ENCODE measurements at places on chromosomes 11 and 22.

GRCh38 chr22:49363526-49364230 lies 464.0 kb downstream of the BRD1 start:
- DNase-seq, result no peak

GRCh38 chr22:30212363-30212995 lies 34.1 kb downstream of the LIF start:
- no peak for DNase-seq

DNA sequence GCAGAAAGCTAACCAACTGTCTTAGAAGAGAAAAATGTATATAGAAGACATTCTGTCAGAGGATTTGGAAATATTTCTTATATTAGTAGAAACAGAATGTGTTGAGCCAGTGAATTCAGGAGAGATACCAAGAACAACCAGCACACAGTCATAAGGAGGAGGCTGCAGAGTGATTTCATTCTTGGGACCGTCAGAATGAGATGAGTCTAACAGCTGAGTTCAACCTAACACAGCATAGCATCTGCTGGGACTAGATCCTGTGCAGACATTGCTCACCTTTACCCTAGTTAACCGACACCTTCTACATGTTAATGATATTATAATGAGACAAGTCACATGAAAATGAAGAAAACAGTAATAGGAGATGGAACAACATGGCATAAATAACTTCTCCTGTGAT lies 85.5 kb downstream of the XRRA1 start:
- no peak for DNase-seq

DNA sequence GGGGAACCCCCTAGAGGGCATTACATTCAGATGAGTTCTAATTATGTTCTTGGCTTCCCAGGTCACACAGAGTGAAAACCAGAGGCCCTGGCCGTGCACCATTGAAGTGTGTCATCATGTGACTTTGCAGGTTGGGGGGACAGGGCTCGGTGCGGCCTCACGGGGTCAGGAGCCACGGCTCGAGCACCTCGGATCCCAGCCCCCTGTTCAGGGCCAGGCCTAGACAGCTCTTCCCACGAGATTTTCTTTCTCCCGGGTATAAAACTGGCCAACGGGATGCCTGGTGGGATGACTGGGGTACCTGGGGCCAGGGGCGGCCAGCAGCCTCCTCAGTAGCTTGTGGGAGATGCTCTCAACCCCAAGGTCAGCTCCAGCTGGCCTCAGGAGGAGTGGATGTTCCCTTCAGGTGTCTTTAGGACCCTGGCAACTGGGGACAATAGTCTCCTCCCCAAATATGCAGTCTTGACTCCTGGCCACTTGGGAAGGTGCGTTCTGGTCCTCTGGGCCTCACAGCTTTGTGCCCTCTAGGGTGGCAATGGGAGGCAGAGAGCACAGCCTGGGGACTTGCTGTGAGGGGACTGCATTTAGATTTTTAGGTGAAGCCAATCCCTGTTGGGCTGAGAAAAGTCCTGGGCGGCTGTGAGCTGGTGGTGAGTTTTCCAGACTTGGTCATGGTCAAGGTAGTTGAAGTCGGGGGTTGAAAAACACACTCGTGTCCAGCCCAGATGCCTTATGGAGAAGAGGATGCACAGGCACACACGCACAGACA lies 95.6 kb downstream of the KCNQ1 start:
- no peak for DNase-seq

DNA sequence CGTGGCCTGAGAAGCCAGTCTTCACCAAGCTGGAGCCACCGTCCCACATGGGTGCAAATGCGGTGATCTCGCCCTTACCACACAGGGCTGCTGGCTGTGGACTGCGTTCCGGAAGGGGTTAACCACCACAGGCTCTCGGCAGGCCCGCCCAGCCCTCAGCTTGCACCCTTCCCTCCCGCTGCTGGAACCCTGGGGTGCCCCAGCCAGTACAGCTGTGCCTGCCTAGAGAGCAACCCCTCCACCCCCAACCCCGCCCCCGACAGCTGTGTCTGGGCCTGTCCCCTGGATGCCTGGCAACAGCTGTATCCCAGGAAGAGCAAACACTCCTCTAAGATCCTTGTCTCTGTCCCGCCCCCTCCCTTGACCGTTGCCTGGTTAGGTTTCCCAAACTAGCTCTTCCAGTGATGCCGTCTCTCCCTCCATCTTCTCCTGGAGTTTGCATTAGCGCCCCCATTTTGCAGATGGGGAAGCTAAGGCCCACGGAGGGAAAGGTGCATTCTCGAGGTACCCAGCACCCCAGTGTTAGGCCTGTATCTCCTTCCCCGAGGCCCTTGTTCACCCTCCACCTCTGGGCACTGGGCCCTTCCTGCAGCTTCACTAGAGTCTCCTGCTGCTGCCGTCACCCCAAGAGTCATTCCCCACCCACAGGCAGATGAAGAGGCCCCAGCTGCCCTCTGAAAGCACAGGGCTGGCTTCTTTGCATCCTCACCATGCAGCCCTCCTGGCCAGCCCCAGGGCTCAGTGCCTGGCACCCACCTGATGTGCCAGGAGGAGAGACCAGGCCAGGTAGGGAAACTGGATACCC lies 12.6 kb upstream of the COX8A start:
- peak; percentile 9 for DNase-seq

GRCh38 chr22:39995393-39996252 lies 869 bp downstream of the FAM83F start:
- DNase-seq, result no peak

- DNase-seq, result no peak
These were observed 90.7 kb downstream of the RTL6 start for GRCh38 chr22:44407171-44407986.

- DNase-seq, result no peak
These were observed 817 bp downstream of the ARL2 start for GRCh38 chr11:65014726-65015227.

DNA sequence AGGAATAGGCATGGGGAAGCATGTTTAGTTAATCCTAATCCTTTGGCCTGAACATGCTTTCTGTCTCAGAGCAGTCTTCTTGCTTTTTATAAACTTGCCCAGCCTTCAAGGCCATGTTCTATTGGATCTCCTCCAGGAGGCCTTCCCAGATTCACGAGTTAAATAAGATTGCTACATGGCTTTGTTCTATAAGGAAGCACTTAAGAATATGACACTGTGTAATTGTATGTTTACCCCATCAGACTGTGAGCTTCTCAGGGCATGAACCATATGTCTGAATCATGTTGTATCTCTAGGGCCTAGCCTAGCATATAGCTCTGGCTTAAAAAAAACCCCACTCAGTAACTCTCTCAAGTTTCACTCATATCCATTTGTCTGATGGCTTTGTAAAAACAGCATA lies 26.4 kb upstream of the UCP3 start:
- DNase-seq, result no peak

GRCh38 chr11:10646005-10646404 lies 47.5 kb downstream of the IRAG1 start:
- no peak for DNase-seq

DNA sequence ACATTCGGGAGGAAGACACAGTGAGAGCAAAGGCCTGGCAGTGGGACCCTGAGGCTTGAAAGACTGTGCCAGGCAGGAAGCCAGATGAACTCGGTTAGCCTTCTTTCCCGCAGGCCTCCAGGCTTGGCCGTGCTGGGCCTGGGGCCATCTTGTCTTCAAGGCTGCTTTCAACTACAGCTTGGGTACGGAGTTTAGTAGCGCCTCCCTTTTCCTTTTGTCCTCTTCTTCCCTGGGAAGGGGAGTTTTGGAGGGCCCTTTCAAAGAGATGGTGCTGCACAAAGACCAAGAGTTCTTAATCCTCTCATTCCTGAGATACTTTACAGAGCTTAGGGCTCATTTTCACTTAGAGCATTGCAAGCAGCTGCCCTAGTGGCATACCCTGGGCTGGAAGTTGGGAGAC lies 87.5 kb downstream of the TP53I11 start:
- no peak for DNase-seq

DNA sequence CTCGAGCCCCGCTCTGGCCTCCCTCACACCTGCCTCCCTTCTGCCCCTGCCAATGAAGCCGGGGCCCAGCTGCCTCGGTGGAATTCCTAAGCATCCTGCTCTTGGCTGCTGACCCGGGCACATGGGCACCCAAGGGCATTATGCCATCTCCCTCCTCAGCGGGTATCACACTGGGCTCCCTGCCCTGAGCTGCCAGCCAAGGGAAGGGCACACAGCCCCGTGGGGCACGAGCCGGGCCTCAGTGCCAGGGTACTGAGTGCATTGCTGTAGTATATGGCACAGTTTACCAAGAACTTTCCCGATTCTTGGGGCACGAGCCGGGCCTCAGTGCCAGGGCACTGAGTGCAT lies 43.8 kb upstream of the JAM3 start:
- DNase-seq, result no peak

DNA sequence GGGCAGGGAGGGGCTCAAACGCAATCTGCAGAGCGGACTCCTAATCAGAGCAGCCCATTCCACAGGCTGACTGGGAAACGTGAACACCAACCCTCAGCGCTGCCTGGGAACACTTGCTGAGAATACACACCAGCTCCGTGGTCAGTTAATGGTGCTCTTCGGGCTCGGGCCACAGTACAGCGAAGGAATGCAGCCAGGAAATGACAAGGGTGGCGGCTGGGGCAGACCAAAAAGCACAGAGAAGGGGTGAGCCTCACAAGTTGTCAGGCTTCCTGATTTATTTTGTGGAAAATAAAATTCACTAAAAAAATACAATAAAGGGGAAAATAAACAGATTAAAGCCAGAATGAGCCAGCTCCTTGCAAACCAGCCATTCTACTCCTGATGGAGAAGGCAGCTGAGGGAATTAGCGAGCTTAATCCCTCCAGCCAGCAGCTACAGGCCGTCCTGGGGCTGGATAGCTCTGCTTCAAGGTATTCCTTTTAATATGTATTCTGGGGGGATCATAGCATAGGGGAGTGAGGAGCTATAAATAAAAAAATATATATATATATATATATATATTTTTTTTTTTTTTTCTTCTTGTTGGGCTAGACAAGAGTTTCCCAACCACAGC lies 165.5 kb upstream of the NTM start:
- DNase-seq, result no peak

GRCh38 chr11:31361743-31362142 lies 7.8 kb downstream of the DCDC1 start:
- no peak for DNase-seq

DNA sequence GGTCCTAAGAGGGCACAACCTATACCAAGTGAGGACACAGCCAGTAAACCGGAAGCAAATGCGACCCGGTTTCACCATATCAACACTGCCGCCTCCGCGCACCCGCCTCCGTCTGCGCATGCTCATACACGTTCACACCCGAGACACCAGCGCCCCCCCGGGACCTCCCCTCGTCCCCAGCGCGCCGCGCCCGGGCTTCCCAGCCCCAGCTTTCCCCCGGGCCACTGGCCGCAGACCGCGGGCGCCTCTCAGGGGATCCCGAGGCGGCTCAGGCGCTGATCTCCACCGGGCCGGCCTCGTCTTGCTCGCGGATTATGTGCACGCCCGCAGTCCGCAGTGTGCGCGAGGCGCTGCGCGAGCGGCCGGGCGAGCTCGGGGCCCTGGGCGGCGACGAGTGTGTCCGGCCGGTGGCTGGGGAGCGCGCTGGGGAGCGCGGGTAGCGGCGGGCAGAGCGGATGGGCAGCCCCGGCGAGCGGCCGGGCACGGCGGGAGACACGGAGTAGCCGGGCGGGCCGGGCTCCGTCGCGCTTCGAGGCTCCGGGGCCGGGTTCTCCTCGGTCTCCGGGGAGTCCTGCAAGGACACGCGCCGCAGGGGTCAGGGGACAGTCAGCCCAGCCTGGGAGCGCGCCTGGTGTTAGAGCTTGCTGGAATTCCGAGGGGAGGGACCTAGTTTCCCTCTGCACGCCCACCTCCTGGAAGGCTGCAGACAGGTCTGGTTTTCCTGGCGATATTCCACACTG lies 2.0 kb downstream of the HEPN1 start:
- peak; percentile 30 for DNase-seq

- no peak for DNase-seq
These were observed 8.0 kb upstream of the FXYD2 start for GRCh38 chr11:117832511-117832910.

DNA sequence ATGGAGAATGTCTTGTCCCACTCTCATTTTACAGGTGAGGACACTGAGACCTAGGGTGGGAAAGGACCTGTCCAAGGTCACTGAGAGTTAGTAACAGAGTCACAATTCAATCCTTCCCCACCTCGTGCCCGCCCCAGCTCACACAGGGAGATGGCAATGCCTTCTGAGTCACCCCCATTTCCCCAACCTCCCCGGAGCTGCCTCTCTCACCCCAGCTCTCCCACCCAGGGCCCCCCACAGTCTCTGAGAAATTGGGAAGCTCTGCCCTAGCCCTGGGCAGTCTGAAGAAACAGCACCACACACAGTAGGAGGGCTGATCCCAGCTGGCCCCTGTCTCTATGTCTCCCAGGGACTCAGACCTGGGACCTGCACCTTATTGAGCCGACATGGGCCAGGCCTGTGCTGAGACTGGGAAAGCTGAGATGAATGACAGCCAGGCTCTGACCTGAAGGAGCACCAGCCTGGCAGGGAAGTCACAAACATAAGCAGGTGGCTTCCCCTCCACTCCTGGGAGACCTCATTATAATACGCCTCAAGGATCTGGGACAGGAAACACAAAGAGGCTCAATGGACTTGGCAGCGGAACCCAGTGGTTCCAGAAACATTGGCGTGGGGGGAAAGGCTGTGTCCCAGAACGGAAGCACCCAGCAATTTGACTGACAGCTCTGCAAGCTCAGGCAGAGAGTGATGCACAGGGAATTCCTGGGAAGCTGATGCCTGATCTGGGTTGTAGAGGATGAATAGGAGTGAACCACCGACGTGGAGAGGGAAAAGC lies 51.0 kb downstream of the CD6 start:
- DNase-seq, result no peak

GRCh38 chr11:42363701-42364100 lies 904.2 kb upstream of the LRRC4C start:
- DNase-seq, result no peak

DNA sequence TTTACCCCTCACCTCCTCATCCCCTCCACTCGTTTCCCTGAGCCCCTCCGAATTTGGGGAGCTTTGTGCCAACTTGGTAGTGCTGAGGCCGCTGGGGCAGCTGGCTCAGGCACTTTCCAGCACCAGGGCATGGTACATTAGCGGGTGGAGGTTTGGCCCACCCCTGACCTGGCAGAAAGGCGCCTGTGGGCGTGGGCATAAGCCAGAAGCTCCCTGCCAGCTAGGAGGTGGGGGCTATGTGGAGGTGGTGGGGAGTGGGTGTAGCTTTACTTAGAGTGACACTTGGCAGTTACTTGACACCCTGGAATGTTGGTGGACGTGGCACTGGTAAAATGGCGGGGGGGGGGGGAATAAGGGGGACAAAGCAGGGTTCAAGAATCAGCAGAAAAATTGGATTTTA lies 10.3 kb upstream of the IGF2 start:
- no peak for DNase-seq

DNA sequence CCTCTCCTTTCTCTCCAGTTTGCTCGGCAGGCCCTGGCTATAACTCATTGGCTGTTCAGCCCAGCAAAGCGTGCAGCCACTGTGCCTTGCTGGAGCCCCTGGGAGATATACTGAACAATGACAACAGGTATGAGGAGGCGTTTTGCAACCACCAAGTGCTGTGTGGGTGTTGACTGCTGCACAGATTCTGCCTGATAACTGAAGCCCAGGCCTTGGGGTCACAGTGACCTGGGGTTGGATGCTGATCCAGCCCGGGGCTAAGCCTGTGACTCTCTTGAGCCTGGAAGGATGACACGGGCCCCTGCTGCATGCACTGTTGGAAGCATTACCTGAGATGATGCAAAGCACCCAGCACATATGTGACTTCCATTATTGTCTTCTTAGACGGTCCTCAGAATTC lies 13.7 kb upstream of the A4GALT start:
- DNase-seq, result no peak

- no peak for DNase-seq
These were observed 73.4 kb downstream of the WNT7B start for GRCh38 chr22:45903355-45904135.

- DNase-seq, result no peak
These were observed 1.7 kb downstream of the RPS19BP1 start for GRCh38 chr22:39530692-39531331.

GRCh38 chr22:36921309-36922104 lies 8.1 kb downstream of the CSF2RB start:
- no peak for DNase-seq

Measured in NCI-H748 treated with DMSO at 0.1 percent for 48 hours (cell line).